Stimulated activated CD4-positive, alpha-beta T cell treated with anti-CD3 and anti-CD28 coated beads, Interleukin-12 subunit alpha, Interleukin-12 subunit beta, amount 100 ng/mL, for 4 hours (primary cell): ENCODE measurements at places on chromosomes 16 and 17.
A peak's percentile ranks its signal among the peaks of the same experiment; 100 is the strongest.

DNA sequence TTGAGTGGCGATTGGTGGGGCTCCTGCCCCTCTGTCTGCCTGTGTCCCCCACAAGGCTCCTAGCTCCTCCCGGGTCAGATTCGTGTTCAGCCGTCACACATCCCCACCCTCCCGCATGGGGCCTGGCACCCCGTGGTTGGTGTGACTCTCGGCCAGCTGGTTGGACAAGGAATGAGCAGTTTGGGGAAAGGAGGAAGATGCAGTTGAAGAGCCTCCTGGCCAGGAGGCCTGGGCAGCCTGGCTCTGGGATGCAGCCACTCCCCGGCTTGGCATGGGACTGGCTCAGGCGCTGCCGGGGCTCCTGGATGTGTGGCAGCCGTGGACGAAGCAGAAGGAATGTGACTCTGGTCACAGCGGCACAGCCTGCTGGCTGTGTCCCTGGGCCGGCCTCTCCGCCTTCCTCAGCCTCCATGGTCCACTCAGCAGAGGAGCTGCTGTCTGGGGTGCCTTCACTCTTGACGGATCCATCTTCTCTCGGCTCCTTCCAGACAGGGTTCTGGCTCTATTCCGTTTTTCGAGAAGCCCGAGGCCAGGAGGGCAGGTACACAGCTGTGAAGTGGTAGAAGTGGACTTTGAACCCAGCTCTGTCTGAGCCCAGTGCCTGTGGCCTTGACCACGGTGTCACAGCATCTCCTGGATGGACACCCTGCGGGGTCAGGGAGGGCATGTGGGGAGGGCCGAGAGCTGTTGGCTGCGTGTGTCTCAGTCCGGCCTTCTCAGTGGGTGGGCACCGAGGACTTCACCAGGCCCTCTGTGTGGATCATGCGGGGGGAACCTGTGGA, 2.1 kb downstream of the TRAF7 start:
- DNase-seq = no peak

GRCh38 chr17:62038248-62038647, 26.8 kb downstream of the MED13 start:
- no peak for DNase-seq

- DNase-seq = no peak
Measured at GRCh38 chr16:85054948-85055492, 27.4 kb downstream of the KIAA0513 start.

DNA sequence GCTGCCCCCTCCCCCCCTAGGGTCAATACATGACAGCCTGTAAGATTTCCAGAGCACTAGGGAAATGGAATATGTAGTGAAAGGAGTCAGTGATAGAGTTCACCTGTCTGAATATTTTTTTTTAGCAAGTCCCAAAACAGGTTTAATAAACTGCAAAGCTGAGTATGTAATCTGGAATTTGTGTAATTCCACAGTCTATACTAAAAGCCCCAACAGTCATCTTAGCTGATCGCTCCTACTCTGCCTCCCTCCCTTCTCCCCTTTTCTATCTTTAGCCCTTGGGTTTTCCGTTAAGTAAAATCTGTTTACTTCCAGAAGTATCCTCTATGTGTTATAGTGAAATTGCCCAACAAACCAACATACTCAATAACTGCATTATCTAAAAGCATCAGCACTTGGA, 3.5 kb downstream of the CDH13 start:
- DNase-seq = no peak

- DNase-seq = no peak
Measured at GRCh38 chr17:51188271-51188833, 22.1 kb downstream of the NME2 start.

DNA sequence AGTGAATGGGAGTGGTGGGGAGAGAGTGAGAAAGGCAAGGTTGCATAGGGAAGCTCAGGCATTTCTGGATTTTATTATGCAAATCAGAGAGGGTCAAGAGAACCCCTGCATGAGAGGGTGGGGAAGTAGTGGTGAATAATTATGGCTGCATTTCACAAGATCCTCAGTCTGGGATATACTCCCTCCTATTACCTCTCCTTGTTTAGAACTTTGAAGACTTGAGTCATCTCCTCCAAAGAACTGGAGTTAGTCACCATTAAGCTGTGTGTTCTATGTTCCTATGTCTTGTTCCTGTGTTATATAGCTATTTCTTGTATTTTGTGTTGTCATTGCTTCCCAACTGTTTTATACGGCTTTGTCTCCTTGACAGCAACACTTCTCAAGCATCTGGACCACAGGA, 18.4 kb downstream of the SOX9 start:
- DNase-seq = no peak

GRCh38 chr17:65712383-65713267, 151.2 kb upstream of the AXIN2 start:
- DNase-seq = no peak

DNA sequence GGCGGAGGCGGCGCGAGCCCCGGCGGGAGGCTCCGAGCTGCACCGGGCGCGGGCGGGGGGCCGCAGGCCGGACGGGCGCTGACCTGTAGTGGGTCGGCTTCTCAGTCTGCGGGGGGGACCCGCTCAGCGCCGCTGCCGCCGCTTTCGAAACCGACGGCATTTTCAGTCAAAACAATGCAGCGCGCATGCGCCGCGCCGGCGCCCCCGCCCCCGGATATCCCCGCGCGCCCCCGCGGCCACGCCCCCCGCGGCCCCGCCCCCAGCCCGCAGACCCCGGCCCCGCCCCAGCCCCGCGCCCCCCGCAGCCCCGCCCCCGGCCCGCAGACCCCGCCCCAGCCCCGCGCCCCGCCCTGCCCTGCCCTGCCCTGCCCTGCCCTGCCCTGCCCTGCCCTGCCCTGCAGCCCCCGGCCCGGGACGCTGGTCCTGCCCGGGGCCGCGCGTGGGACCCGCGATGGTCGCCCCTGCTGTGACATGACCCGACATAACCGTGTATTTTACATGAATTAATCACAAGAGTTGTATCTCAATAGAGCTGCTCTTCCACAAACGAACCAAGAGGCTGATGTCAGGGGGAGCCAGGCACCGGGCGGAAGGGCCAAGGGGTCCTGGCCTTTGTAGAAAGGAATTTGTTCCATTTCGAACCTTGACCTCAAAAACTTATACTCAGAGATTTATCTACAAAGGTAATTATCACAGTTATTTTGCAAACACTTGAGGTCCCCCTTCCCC, at the start of gene UNKL:
Gene UNKL (minus strand): TSS at position 173 of the 729 bp plus-strand sequence. CDS start 13 bp downstream, at position 160.
- peak; percentile 81 for DNase-seq

GRCh38 chr17:2277429-2278170, 26.0 kb downstream of the SMG6 start:
- no peak for DNase-seq

- no peak for DNase-seq
Measured at GRCh38 chr16:67457611-67458010, 23.3 kb downstream of the ATP6V0D1 start.

DNA sequence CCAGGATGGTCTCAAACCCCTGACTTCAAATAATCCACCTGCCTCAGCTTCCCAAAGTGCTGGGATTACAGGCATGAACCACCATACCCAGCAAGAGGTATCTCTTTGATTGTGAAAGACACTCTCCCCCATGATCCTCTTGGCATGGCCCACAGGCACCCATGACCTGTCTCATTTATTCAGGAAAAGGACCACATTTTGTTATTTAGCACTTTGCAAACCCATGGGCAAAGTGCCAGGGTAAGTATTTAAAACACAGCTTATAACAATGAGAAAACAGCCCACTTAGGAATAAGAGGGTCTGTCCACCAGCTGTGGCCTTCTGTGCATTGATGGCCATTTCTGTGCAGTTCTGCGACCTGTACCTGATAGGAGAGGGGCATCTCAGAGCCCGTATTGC, 12.8 kb upstream of the AKTIP start:
- no peak for DNase-seq

GRCh38 chr16:78436023-78436422, 336.6 kb downstream of the WWOX start:
- no peak for DNase-seq

DNA sequence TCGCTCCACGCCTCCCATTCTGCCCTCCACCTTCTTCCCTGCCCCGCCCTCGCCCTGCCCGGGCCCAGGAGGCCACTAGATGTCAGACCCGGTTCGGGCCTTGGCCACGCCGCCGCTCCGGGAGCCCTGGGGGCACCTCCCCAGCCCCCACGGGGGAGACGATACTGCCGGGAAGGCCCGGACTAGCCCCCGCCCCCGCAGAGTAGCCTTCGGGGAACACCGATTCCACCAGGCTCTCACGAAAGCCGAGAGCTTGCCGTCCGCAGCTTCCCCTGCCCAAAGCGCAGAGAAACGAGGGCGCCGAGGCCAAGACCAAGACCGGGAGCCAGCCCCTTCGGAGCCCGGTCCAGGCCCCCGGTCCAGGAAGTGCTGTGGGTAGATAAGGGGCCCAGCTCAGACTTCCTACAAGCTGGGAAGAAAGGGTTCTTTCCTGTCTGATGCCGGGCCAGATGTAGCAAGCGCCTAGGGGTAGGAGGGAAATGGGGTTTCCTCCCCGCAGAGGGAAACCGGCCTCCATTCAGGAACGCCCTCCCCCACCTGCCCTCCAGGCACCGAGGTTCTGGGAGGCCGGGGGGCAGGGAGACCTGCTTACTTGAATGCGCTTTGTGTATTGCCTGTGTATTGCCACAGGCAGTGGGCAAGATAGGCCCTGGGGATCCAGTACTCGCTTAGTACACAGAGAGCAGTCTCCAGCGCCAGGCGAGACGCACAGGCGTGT, 806 bp upstream of the CYB561 start:
- peak; percentile 50 for DNase-seq

DNA sequence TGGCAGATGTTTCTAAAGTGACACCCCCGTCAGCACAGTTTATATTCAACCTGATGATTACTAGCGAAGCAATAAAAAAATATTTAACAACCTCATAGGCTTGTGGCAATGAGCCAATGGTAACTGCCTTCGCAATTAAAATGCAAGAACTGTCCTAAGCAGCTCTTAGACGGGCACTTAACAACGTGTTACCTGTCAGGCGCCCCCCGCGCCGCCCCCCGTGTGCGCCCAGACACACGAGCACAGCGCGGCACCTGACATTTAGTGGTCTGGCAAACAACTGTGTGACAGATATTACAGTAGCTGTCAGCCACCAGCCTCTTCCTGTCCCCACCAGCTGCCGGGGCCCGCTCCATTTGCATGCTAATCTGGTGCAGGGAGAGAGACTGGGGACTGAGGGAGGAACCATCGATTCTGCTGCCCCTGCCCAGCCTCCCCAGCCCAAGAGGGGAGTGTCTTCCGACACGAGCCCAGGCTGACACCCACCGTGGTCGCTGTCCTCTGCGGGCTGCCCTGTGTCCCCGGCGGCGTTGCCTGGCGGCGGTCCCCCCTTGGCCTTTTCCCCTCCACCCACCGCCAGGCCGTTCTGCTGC, 12.7 kb downstream of the NDUFAF8 start:
- no peak for DNase-seq

GRCh38 chr16:70717065-70717464, 31.2 kb upstream of the MTSS2 start:
- no peak for DNase-seq

GRCh38 chr17:13557077-13557476, 44.7 kb downstream of the HS3ST3A1 start:
- no peak for DNase-seq

DNA sequence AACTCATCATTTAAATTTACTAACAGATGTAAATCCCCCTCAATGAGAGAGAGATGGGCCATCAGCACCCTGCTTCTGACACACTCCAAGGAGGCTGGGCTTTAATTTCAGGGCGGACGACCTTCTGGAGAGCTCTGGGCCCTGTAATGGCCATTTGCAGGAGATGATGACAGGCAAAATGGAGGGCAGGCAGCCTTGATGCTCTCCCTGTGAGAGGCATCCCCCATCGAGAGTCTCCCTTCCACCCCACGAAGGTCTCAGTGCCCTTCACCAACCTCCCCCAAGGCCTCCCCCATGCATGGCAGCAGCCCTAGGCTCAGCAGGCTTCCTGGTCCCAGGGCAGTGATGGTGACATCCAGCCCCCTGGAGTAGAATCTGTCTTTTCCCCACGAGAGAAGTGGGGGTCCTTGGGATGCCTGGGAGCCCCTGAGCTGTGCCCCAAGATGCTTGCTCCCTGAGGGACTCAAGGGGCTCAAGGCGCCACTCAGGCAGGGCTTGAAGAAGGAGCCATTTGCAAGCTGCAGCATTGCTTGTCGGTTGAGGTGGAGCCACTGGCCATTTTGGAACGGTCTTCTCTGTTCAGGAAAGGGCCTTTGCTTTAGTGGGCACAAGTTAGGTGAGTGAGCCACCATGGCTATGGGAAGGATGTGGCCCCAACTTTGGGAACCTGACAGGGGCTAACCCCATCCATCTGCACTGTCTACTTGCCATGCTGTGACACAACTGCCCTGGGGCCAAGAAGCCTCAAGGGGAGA, 82.6 kb downstream of the C16orf78 start:
- DNase-seq = no peak

DNA sequence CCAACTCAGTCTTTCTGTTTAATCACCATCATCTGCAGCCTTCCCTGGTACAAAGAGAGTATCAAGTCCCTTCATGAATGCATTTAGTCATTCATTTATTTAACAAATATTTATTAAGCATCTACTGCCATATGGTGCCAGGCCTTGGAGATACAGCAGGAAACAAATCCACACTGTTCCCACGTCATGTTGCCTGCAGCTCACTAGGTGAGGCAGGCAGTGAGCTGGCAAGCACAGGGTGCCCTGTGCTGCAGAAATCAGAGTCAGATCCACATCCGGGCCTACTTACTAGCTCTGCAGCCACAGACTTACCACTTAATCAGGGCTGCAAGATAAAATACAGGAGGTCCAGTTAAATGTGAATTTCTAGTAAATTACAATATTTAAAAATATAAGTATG, 38.5 kb upstream of the CES5A start:
- DNase-seq = no peak

GRCh38 chr17:70169709-70170597, 621 bp downstream of the KCNJ2 start:
- no peak for DNase-seq

DNA sequence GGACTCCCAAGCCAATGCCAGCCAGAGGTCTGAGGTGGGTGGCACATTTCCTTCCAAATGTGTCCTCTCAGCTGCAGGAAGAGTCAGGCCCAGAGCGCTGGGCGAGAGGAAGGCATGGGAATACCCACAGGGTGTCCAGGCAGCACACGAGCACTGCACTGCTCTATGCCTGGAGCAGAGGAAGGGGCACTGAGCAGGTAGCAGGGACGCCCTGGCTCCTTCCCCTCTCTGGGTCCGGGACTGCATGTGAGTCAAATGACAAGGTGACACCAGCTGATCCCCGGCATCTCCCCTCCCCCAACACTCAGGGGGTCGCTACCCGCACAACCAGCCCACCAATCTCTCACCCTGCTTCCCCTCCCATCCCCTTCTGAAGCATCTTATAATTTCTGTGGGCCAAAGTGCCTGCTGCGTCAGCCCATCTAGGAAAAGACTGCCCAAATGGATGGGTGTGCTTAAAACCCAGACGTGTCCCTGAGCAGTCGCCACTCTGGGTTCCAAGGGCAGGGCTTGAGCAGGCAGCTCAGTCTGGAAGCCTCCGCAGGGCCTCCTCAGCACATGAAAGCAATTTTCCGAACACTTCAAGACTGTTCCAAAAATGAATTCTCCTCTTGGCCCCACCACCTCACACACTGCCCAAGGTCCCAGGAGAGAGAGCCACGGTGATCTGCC, 12.0 kb upstream of the BCAR1 start:
- DNase-seq = no peak
